ENCODE measurements at places on chromosomes 6 and 20.
A peak's percentile ranks its signal among the peaks of the same experiment; 100 is the strongest.

DNA sequence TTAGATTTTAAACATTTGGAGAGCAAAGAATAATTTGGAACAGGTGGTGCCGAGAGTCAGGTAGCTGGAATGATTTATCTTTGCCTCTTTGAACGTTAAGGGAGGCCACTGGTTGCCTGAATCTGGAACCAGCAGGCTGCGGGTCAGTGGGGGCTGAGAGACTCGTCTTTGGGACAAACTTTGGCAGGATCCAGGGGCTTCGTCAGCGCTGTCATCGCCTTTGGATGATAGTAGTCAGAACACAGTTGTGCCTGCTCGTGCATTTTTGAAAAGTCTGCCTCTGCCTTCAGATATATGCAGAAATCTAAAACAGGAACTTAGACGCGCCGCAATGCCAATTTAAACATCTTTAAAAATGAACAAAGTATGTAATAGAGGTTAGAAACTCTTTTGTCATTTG is 5.0 kb downstream of the EYA2 start:
- DNase-seq: no peak

GRCh38 chr6:13331516-13332348 is 3.4 kb upstream of the TBC1D7 start:
- DNase-seq: peak; percentile 34

- peak; percentile 69 for DNase-seq
Observed at GRCh38 chr6:8006208-8006607, 58.0 kb downstream of the BLOC1S5 start.

GRCh38 chr20:54254596-54254995 is 46.7 kb downstream of the PFDN4 start:
- DNase-seq: no peak

- DNase-seq: no peak
Observed at GRCh38 chr20:43188861-43189553, 699 bp downstream of the PTPRT start.

DNA sequence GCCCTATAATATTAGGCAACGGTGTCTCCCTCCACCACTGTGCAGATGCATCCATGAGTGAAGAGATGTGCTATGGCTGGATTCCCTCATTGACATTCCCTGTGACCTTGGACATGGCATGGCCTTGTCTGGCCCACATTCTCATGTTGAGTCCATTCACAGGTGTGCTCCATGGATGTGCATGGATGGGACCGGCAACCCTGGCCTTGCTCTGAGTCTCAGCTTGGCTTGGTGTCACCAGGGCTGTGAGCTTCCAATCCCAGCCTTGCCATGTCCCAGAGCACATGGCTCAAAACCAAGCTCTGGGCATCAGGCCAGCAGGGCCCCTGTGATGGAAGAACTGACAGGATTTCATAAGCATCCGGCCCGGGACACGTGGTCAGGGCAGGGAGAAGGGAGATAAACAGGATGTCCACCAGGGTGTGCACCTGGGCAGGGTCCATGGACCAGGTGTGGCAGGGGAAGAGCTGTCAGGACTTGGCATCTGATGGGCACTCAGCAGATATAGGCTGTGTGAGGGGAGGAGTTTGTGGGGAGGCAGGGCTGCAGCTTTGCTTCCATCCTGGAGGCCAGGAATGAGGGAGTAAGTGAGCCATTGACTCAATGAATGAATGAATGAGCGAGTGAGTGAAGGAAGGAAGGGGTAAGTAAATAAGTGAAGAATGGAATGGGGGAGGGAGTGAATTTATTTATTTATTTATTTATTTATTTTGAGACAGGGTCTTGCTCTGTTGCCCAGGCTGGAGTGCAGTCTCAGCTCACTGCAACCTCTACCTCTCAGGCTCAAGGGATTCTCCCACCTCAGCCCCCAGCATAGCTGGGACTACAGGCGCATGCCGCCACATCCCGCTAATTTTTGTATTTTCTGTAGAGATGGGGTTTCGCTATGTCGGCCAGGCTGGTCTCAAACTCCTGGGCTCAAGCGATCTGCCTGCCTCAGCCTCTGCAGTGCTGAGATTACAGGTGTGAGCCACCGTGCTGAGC is 15.7 kb downstream of the NRSN2 start:
- peak; percentile 89 for DNase-seq

DNA sequence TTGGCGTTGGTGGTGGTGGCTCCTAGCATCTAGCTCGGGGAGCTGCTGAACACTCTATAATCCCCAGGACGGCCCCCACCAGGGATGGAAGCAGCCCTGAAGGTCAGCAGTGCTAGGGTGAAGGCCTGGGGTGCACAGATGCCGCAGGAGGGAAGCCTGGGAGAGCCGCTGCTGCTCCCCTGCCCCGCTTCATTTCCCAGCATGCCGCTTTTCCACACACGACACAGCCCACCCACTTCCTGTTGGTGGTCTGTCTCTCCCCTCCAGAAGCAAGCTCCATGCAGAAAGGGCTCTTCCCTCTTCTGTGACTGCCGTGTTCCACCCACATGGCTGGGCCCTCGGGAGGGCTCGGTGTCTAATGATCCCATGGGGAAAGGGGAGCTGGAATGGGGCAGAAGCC is 35.3 kb downstream of the GNAS-AS1 start:
- no peak for DNase-seq

- no peak for DNase-seq
Observed at GRCh38 chr6:87698547-87699006, 3.5 kb downstream of the AKIRIN2 start.

DNA sequence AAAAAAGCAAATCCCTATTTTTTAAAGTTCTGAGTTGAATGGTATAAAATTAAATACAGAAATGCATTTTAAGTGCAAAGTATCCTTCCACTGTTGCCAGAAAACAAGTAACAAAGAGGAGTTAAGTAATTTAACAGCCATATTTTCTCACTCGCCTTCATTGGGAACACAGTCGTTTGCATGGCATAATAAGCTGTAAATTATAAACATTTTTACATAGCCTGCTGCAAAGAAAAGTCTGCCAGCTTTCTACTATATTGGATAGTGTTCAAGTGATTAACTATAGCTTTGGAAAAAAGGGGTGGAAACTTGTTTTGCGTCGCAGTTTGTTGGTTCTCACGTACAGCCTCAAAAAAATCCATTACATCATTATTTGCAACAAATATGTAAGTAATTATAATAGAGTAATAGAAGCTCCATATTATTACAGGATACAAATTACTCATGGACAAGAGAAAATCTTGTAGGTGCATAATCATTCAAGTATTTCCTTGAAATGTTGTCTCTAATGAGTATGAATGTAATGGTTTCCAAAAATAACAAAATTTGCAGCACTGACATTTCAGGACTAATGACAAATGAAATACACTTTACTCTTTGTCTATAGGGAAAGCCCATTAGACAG is 139.3 kb downstream of the PDSS2 start:
- DNase-seq: no peak

GRCh38 chr20:22403632-22404361 is 180.6 kb downstream of the FOXA2 start:
- no peak for DNase-seq

GRCh38 chr6:33375143-33375671 is 16.4 kb upstream of the KIFC1 start:
- no peak for DNase-seq

GRCh38 chr6:140661691-140662090 is 1287.2 kb upstream of the CITED2 start:
- no peak for DNase-seq

DNA sequence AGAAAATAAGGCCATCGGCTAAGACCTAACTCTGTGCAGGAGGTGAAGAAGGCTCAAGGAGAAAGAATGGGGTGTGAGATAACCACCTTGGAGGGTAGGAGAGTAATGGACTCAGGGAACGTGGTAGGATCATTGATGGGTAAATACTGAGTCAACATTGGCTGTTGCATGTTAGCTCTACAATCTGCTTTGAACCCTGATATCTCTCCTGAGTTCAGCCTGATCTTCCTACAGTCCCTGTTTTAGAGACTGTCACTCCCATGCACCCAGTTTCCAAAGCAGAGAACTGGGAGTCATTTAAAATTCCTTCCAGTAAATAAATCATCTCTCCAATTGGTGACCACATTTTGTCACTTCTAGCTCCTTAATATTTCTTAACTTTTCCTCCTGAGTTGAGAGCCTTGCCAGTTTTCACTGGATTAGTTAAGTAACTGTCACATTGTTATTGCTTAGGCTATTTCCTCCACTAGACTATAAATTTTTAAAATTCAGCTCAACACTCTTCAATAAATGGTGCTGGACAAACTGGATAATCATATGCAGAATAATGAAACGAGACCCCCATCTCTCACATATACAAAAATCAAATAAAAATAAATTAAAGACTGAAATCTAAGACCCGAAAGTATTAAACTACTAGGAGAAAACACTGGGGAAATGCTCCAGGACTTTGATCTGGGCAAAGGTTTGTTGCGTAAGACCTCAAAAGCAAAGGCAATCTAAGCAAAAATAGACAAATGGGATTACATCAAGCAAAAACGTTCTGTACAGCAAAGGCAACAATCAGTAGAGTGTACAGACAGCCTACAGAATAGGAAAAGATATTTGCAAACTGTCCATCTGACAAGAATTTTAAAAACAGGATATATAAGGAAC is 138.9 kb upstream of the TMEM170B start:
- DNase-seq: no peak

GRCh38 chr6:112007805-112008204 is 46.1 kb upstream of the CCN6 start:
- DNase-seq: no peak

GRCh38 chr6:36984581-36985416 is 1.2 kb downstream of the MTCH1 start:
- DNase-seq: peak; percentile 45

- DNase-seq: no peak
Observed at GRCh38 chr6:140051521-140052512, 677.4 kb upstream of the CITED2 start.

- DNase-seq: peak; percentile 21
Observed at GRCh38 chr6:37324131-37325033, 29.4 kb upstream of the RNF8 start.

DNA sequence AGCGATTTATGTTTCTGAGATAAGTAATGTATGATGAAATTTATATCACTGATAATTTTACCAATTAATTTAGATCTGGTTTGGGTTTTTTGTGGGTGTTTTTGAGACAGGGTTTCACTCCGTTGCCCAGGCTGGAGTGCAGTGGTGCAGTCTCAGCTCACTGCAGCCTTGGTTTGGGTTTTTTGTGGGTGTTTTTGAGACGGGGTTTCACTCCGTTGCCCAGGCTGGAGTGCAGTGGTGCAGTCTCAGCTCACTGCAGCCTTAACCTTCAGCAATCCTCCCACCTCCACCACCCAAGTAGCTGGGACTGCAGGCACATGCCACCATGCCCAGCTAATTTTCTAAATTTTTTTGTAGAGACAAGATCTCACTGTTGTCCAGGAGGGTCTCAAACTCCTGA is 13.0 kb downstream of the MRS2 start:
- no peak for DNase-seq

DNA sequence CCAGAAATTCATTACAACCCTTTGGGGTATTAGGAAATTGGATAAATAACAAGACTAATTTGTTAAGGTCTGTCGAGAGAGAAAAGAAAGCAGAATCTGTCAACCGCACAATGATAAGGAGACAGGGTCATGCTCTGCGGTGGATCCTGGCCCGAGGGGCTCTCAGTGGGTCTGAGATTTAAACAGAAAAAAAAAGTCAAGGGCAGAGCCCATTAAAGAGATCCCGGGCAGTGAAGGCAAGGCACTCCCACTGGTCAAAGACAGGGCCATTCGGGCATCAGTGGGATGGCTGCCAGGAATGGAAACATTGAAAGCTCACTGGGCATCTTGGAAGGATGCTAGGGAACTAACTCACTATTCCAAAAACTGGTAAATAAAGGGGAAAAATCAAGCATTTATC is 77.9 kb downstream of the GNAS-AS1 start:
- DNase-seq: no peak

DNA sequence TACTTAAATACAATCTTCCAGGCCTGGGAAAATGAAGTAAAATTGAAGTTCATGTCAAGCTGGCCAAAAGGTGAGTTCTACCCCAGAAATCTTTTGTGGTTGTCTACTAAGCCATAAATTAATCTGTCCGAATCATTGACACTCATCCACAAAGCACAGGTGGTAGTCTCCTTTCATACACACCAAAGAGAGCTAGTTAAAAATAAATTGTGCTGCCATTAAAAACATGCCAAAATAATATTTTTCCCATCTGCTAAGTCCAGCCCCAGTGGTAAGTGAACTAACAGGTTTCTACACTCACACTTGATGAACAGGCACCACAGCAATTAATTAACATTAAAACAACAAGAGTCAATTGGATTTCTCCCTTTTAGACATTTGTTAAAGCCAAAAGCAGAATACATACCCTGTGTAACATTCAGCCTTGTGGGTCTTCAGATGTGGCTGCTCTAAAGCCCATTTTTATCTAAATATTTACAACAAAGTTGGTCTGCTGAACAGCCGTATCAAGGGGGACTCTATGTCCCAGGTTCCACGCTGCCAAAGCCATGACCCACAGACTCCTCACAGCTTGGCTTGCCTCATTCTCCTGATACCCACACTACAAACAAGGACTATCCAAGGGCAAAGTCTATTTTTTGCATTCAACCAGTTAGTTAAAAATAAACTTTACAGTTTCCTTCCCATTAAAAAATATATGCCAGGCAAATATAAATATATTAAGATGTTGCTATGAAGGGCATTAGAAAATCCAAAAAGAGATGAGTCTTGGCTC is 490.4 kb downstream of the BMP2 start:
- DNase-seq: no peak

DNA sequence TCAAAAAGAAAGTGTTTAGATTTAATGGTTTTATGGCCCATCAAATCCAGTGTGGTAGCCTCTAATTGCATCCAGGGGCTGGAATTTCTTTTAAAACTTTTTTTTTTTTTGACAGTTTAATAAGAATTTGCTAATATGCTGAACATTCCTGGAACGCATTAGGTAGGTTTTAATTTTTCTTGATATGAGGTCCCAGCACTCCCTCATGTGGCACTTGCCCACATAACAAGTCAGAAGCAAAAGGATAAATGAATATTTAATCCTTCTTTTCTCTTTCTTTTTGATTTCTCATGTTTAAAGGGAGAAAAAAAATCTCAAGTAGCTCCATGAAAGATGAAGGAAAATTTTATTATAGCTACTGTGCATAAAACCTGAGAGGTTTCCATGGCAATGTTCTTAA is 13.5 kb downstream of the HAO1 start:
- no peak for DNase-seq

- no peak for DNase-seq
Observed at GRCh38 chr20:20699917-20700316, 12.5 kb downstream of the RALGAPA2 start.

DNA sequence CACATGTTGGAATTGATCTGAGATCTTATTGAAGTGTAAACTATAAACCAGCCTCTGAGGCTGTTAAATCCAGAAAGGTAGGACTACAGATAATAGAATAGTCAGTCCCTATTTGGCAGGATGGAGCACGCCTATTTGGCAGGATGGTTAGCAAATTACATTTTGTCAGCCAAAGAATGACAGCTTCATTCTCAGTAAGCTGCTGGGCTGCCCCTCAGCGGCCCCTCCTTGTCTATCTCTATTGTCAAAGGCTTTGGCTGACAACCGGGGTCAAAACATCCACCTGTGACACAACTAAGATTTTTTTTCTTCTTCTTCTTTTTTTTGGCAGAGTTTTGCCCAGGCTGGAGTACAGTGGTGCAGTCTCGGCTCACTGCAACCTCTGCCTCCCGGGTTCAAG is 123.4 kb upstream of the ECI2 start:
- DNase-seq: no peak

- no peak for DNase-seq
Observed at GRCh38 chr20:32980131-32980941, 23.9 kb downstream of the SUN5 start.

GRCh38 chr6:96940322-96940721 is 15.8 kb downstream of the KLHL32 start:
- DNase-seq: no peak

GRCh38 chr6:44041461-44042260 is 85.6 kb downstream of the MRPL14 start:
- DNase-seq: peak; percentile 25

- no peak for DNase-seq
Observed at GRCh38 chr6:120869397-120869796, 464.9 kb downstream of the TBC1D32 start.
